ENCODE measurements at places on chromosomes 3 and 15.

DNA sequence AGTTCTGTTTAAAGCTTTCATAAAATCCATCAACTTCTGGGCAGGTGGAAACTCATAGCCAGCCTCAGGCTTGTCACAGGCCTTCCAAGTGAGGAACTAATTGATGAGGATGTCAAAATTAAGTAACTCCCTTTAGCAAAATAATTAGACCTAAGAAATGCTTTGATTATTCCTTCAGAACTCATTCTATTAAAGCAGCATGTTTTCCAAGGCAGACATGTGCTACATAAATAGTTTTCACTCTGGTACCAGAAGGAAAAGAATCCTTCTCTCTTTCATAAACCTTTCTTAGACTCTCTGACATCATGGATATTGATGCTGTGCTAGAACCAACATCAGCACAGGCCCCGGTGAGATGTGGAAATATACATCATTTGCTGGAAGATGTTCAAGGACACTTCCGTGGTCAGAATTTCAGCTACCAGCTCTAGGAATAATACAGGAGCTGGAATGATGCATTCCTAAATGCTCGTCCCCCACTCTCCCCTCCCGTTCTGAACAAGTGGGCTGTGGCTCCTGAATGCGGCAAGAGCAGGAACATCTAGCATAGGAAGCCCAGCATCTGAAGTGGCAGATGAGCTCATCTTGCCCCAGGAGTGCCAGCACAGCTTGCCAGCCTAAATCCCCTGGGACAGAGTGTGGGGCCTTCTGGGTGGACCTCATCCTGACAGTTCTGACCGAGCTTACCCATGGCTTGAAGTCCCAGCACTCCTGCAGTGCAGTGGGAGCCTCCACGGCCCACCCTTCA, 82.4 kb downstream of the WWTR1 start:
- DNase-seq = no peak

DNA sequence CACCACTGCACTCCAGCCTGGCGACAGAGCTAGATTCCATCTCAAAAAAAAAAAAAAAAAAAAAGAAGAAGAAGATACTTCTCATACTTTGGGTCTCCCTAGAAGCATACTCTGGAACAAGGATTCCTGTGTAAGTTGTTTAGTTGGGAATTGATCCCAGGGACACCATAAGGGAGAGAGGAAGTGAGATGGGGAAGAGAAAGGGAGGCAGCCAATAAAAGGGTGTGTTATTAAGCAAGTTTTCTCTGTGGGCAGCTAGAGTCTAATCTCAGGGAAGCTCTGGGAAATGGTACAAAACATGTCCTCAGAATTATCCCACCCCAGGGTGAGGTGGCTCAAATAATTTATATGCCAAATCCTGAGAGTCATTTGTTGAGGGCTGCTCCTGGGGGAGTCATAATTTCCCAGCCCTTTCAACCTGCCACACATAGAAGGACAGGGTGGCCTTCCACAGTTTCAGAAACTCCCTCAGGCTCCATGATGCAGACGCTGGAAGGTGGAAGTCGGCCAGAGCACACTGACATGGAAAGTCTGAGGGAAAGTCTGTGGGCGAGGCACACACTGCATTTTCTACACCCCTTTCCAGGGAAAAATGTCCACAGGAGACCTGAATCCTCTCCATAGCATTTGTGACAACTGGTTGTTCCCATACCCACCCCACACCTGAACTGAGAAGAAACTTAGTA, 86.4 kb upstream of the SLC4A7 start:
- DNase-seq = no peak

DNA sequence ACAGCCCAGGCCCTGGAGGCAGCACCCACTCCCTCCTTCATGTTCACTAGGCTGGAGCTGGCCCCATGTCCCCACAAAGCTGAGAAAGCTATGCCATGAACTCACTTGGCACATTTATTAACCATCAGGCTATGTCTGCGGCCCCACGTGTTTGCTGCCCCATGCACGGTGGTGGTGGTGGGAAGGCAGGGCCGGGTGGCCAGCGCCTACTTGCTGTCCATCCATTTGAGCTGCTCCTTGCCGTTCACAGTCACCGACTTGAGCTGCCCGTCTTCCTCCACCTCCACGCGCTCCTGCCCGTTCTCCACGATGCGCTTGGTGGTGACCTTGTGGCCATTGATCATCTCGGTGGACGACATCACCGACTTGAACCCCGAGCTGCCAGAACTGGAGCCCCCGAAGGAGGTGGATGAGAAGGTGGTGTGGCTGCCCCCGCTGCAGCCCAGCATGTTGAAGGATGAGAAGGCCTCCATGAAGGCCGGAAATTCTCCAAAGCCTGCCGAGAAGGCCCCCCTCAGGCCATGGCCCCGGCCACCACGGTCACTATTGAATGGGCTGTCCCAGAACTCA, 4.3 kb downstream of the DNAJB8 start:
- no peak for DNase-seq

- DNase-seq = no peak
Measured at GRCh38 chr3:156150434-156151066, 30.2 kb downstream of the KCNAB1 start.

- DNase-seq = no peak
Measured at GRCh38 chr3:62049033-62049432, 324.3 kb downstream of the FEZF2 start.

DNA sequence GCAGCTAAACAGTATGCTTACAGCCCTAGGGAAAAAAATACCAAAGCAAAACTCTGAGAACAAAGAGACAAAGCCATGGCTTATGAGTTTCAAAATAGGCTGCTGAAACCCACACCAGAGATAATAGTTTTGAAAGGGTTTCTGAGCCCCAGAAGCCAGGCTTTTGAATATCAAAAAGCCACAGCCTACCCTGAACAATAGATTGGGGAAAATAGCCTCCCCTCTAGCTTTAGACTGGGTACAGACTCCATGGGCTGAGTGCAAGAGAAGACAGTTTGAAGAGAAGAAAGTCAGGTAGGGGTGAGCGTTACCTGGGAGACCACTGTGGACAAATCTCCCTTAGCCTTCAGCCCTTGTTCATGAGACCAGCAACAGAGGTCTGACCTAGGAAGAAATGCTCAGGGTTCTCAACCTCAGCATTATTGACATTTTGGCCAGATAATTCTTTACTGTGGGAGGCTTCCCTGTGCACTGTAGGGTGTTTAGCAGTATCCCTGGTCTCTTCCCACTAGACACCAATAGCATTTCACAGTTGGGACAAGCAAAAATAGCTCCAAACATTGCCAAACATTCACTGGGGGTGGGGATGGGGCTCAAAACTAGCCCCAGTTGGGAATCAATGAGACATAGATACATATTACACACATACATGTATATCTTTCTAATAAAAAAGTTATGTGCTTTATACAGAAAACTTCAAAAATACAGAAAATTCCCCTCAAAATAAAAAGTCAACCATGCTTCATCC, 11.6 kb upstream of the TAFA4 start:
- DNase-seq = no peak

DNA sequence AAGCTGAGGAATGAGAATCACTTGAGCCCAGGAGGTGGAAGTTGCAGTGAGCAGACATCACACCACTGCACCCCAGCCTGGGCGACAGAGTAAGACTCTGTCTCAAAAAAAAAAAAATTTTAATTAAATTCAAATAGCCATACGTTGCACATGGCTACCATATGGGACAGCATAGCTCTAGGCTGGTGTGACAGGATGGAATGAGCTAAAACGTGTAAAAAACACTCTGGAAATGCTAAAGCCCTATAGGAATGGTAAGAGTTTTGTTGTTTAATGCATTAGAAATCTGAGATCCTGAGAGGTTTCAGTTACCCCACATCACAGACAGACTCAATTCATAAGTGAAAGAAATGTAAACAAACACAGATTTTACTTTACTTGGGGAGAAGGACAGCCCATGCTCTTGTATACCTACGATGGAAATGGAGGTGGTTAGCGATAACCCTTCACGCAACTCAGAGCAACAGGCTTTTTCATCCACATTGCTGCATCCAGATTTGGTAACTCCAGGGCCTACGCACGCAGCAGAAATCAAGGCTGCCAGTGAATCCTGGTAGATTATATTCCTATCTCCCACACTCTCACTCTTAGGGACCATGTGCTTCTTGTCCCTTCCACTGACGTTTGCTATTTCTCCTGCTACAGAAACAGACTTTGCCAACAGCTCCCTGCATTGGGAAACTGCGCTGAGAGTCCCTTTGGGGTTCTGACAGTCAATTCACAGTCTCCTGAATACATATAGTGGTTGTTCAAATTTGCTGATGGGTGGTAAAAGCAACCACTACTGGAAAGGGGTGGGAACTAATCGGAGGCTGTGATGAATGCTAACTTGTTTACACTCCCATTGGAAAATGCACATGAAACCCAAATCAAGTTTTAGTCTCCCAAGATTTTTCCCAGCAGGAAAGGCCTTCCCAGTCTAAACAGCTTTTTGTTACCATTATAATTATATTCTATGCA, 3.1 kb downstream of the SH3BP5 start:
- no peak for DNase-seq

GRCh38 chr15:79035814-79036213, 54.8 kb downstream of the RASGRF1 start:
- DNase-seq = no peak

DNA sequence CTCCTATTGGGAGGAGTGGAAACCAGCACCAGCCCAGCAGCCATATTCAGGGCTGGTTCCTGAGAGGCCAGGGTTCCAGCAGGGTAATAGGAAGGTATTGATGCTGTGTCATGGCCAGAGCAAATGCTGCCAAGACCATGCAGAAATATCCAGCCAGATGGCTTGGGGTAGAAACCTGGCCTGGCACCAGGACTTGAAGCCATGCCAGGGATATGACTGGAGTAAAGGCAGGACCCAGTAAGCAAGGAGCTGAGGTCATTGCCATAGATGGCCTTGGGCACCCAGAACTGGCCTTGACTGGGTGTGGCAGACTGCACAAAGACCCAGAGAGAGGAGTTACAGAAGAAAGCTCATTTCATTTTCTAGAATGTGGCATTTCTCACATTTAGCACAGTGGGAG, 257.6 kb upstream of the GOLGA6L4 start:
- no peak for DNase-seq

Measured in keratinocyte (primary cell).